ELR (cell line): ENCODE measurements at places on chromosomes 4 and X.

DNA sequence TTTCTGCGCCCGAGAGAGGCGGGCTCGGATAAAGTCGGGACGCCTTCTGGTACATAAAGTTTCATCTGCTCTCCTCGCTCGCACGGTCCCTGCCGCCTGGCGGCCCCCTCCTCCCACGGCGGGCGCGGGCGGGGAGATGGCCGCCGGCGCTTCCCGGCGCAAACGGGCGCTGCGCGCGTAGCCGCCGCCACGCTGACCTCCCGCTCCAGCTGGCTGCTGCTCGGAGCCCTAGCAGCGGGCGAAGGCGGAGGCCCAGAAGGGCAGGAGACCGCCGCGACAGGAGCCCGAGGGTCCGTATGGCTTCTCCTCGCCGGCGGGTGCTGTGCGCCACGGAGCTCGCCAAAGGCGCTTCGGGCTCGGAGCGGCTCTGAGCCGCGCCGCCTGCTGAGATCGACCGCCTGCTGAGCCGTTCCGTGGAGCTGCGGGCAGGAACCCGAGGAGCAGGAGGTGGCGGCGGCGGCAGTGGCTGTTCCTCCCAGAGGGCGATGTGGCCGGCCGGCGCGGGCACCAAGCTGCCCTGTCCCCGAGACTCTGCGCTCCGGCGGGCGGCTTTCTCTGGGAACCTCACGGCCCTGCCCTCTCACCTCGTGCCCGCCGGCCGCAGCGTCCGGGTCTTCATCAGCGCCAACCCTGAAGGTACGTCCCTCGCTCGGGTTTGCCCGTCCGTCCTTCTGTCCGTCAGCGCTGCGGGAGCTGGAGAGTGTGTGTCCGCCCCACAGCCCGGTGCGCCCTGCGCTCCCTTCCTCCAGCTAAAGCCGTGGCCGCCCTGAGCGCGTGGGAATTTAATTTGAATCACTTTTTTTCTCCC is at the start of gene NWD2:
TSS of gene NWD2 (plus strand) at position 161 of the 808 bp plus-strand sequence. CDS start at position 486, 325 bp downstream.
- no peak for DNase-seq

GRCh38 chr4:77805840-77806239 is 13.3 kb downstream of the CNOT6L start:
- no peak for DNase-seq

GRCh38 chrX:39158801-39159657 is 357.8 kb downstream of the MID1IP1 start:
- DNase-seq = peak; percentile 10

GRCh38 chr4:176404621-176405020 is 84.9 kb downstream of the SPCS3 start:
- DNase-seq = peak; percentile 85

DNA sequence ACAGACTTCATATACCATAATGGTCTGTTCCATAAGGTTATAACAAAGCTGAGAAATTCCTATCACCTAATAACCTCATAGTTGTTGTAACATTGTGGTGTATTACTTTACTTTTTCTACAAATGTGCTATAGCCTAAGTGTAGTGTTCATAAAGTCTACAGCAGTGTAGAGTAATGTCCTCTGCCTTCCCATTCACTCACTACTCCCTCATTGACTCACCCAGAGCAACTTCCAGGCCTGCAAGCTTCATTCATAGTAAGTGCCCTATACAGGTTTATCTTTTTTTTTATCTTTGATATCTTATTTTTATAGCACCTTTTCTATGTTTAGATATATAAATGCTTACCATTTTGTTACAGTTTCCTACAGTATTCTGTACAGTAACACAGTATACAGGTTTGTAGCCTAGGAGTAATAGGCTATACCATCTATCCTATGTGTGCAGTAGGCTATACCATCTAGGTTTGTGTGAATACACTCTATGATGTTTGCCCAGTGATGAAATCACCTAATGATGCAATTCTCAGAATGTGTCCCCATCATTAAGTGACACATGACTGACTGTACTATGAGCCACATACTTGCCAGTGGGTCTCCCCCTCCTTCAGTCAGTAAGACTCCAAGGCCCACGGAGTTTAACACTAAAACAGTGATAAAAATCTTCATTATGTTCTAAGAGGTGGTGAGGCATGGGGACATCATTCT is 299.9 kb downstream of the UNC5C start:
- no peak for DNase-seq

- peak; percentile 50 for DNase-seq
Measured at GRCh38 chr4:100391863-100392262, 126.0 kb downstream of the EMCN start.

GRCh38 chr4:73392936-73393335 is 11.2 kb upstream of the ALB start:
- DNase-seq = no peak

- DNase-seq = peak; percentile 66
Measured at GRCh38 chrX:44974451-44974850, 101.5 kb downstream of the KDM6A start.

DNA sequence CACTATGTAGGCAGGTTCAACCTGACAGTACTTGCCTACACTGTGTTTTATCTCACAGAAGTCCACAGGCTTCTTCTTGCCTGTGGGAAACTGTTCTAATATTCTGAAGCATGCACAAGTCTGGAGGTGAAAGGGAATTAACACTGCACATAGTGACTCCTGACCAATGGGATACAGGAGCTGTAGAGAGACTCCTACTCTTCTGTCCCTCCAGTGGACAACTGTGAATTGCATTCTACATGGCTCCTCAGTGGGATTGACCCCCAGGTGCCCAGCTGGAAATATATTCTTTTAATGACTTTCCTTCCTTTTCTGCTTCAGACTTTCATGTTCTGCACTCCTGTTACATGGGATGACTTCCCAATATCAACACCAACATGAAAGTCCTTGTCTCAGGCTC is 8.2 kb upstream of the YIPF6 start:
- DNase-seq = peak; percentile 62

GRCh38 chr4:81651243-81651899 is 179.7 kb upstream of the RASGEF1B start:
- no peak for DNase-seq

DNA sequence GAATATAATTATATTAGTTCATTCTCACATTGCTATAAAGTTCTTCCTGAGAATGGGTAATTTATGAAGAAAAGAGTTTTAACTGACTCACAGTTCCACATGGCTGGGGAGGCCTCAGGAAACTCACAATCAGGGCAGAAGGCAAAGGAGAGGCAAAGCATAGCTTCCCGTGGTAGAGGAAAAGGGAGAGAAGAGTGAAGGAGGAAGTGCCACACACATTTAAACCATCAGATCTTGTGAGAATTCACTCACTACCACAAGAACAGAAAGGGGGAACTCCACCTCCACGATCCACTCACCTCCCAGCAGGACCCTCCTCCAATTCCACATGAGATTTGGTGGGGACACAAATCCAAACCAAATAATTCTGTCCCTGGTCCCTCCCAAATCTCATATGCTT is 773.4 kb upstream of the INTU start:
- DNase-seq = no peak

DNA sequence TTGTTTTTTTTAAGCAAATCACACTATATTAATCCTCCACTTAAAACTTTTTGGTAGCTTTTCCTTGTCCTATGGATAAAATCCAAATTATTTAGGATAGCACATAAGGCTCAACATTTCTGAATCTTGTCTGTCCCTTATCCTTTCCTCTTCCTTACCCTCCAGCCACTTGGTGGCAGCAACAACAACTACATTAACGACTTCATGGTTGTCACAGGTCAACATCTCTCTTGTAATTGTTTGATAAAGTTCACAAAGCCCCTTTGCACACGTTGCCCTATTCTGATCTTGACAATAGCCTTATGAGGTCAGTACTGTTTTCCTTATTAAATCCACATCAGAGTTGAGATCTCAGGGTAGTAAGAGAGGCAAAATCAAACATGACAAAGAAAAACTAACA is 269.0 kb upstream of the PABPC4L start:
- DNase-seq = peak; percentile 27

GRCh38 chrX:13223868-13224567 is 95.8 kb downstream of the ATXN3L start:
- peak; percentile 91 for DNase-seq

DNA sequence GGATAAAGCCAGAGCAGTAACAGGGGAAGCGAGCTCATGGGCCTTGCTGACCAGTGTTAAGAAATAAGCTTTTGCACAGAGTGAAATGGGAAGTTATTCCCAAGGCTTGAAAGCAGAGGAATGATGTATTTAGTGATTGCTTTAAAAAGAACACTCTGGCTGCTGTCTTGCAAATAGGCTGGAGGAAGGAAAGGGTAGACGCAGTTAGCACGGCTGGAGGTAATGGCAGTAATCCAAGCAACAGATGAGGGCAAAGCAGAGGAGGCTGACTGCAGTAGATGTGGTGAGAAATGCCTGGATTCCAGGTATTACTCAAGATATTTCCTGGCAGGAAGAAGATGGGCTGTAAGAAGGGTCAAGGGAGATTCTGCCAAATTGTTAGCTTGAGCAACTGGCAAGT is 1342.3 kb upstream of the AGA start:
- no peak for DNase-seq

- DNase-seq = peak; percentile 53
Measured at GRCh38 chr4:113106108-113106507, 56.7 kb downstream of the ANK2 start.

- DNase-seq = no peak
Measured at GRCh38 chr4:52868133-52868532, 6.0 kb downstream of the RASL11B start.

GRCh38 chrX:41779030-41779564 is 55.1 kb downstream of the GPR82 start:
- peak; percentile 87 for DNase-seq

- no peak for DNase-seq
Measured at GRCh38 chrX:13151828-13152517, 107.6 kb upstream of the FAM9C start.

DNA sequence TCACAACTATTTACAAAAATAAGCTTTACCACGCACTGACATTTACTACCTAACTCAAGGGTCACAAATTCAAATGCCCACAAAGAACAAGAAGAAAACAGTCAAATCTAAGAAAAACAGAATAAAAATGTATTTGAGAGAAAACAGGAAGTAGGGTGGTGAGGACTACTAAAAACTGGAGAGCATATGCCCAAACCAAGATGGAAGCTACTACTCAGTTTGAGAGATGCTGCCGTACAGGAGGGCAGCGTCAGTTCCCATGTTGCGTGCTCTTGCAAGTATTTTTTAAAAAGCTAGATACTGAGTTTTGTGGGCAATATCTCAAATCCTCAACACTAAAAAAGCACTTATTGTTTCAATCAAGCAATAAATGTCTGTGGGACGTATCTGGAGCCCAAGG is 16.2 kb downstream of the HNRNPD start:
- DNase-seq = no peak

GRCh38 chr4:112852601-112853000 is 196.9 kb upstream of the ANK2 start:
- no peak for DNase-seq

GRCh38 chrX:119755981-119756533 is 2.3 kb upstream of the SOWAHD start:
- DNase-seq = no peak

GRCh38 chr4:156186111-156186510 is 232.4 kb upstream of the CTSO start:
- DNase-seq = no peak

GRCh38 chr4:7933651-7934510 is 5.8 kb downstream of the AFAP1 start:
- peak; percentile 39 for DNase-seq

DNA sequence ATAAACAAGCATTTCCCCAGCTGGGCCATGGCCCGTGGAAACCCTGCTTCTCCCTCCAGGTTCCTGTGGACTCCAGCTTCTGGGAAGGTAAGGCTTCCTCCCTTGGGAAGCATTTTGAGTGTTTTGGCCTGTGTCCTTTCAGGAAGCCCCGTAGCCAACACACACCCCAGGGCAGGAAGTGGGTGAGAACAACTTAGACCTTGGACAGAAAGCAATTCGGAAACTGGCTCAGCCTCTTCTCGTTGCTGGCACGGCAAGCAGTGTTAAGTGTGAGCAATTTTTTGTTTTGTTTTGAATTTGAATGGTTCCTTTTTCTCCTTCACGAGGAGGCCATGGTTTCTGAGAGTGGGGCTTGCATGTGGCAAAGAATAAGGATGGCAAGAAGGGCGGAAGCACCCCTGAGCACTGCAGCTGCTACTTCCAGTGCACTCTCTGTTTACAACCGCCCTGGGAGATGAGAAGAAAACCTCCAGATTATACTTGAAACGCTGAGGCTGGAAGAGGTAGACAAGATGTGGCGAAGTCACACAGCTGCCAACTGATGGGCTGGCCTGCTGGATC is 14.1 kb upstream of the CYTL1 start:
- peak; percentile 10 for DNase-seq

DNA sequence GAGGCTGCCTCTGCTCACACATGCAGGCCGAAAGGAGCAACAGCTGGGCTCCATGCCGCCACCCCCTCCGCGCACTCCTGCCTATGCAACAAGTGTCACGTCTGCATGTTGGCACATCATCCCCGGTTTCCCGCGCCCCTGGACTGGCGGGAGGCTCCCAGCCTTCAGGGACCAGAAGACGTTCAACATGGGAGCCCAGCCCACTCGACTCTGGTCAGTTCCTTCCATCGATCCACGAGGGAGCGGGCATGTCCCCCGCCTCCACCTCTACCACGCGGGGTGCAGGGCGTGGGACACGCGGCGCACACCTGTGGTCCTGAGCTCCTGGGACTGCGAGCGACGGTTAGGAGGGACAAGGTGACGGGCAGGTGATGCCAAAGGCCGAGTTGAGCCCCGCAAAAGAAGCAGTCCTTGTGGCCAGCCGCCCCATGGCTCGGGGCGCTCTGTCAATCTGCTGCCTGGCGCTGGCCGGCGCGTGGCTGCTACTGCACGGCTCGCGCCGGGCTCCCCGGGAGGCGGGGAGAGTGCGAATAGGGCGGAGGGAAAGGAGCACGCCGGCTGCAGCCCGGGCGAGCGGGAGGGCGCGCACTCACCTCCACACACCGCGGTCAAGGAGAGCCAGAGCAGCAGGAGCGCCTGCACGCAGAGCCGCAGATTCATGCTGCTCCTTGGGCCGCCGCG is 645 bp downstream of the APLN start:
- DNase-seq = peak; percentile 45

DNA sequence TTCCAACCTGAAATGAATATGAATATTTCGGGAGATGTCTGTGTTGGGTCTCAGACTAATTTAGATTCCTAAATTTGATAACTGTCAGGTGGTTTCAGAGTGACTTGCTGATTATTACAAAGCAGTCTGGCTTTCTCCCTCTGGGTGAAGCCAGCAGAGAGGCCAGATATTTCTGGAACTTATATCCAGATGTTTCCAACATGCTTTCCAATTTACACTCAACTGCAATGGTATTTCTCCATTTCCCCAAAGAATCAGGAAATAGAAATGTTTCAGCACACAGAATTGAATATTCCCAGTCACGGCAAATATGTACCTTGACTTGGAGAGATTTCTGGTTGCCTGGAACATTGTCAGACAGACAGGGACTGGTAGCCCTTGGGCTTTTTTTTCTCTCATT is 48.5 kb upstream of the EGFL6 start:
- DNase-seq = no peak

GRCh38 chr4:126838941-126839679 is 793.6 kb upstream of the INTU start:
- DNase-seq = peak; percentile 9
